Natural killer cell (primary cell): ENCODE measurements at places on chromosomes 1 and 21.

- H3K27ac ChIP-seq, result no peak overlapping the region
- DNase-seq, result no peak
- no peaks in the 10 kb centered on the region for H3K36me3 ChIP-seq
- no peaks in the 10 kb centered on the region for H3K27me3 ChIP-seq
- no peak overlapping the region for H3K4me3 ChIP-seq
Observed at GRCh38 chr1:247848346-247848745, 6.7 kb upstream of the OR11L1 start.

GRCh38 chr1:8411803-8412182, 93.9 kb downstream of the SLC45A1 start:
- H3K27me3 ChIP-seq, result no peaks in the 10 kb centered on the region
- no peak overlapping the region for H3K27ac ChIP-seq

DNA sequence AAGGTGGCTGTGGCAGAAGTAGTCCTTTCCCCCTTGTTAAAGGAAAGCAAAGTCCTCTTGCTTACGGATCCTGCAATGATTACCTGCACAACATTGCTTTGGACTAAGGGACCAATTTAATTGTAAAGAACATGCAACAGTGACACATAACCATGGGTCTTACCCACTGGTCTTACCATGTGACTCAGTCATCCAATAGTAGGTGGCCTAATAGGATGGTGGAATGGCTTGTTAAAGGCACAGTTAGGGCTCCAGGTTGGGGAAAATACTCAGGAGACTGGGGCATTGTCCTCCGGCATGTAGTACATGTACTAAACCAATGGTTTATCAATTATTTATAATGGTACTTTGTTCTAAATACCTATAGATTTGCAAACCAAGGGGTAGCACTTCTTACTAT, 2.1 kb upstream of the YIPF1 start:
- H3K36me3 ChIP-seq, result peaks cover 2% of the 10 kb centered on the region
- H3K4me1 ChIP-seq, result peaks cover 13% of the 10 kb centered on the region
- H3K27me3 ChIP-seq, result no peaks in the 10 kb centered on the region
- H3K27ac ChIP-seq, result no peak overlapping the region
- DNase-seq, result no peak

DNA sequence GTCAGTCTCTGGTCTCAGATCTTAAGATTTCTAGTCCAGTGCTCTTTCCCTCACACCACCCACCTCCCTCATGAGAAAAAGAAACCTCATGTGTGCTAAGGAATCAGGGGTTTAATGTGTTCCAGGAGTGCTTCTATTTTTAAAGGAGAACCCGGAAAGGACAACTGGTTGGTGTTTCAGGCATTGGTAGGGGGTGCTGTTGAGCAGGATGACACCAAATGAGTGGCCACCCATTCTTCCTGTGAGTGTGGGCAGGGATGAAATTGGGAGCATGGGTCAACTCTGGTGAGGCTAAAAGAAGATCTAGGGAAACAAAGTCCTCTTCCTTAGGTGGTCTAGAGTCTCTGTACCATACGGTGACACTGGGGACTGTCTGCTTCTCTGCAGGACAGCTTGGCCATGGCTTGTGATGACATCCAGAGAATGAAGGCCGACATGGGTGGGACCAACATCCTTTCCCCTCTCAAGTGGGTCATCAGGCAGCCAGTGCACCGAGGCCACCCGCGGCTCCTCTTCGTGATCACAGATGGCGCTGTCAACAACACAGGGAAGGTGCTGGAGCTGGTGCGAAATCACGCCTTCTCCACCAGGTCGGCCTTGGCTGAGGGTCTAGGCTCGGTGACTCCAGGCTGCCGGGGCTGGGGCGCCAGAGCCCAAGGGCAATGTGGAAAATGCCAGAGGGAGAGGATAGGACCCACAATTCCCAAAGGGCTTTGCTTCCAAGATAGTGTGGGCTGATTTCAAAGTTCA, 39.3 kb downstream of the VWA5B1 start:
- H3K36me3 ChIP-seq, result no peaks in the 10 kb centered on the region
- no peak overlapping the region for H3K27ac ChIP-seq
- no peaks in the 10 kb centered on the region for H3K4me1 ChIP-seq

- no peaks in the 10 kb centered on the region for H3K4me1 ChIP-seq
- no peak overlapping the region for H3K27ac ChIP-seq
- H3K4me3 ChIP-seq, result no peak overlapping the region
Observed at GRCh38 chr1:51421964-51422363, 91.6 kb upstream of the TTC39A start.

- no peak overlapping the region for H3K27ac ChIP-seq
- peaks cover 4% of the 10 kb centered on the region for H3K4me1 ChIP-seq
- H3K4me3 ChIP-seq, result no peak overlapping the region
- no peaks in the 10 kb centered on the region for H3K27me3 ChIP-seq
- H3K36me3 ChIP-seq, result no peaks in the 10 kb centered on the region
Observed at GRCh38 chr1:228236744-228237143, 28.9 kb downstream of the OBSCN start.

GRCh38 chr21:41124641-41125201, 43.2 kb upstream of the BACE2 start:
- no peak overlapping the region for H3K27ac ChIP-seq
- H3K36me3 ChIP-seq, result no peaks in the 10 kb centered on the region
- peaks cover 4% of the 10 kb centered on the region for H3K4me1 ChIP-seq
- no peak overlapping the region for H3K4me3 ChIP-seq

DNA sequence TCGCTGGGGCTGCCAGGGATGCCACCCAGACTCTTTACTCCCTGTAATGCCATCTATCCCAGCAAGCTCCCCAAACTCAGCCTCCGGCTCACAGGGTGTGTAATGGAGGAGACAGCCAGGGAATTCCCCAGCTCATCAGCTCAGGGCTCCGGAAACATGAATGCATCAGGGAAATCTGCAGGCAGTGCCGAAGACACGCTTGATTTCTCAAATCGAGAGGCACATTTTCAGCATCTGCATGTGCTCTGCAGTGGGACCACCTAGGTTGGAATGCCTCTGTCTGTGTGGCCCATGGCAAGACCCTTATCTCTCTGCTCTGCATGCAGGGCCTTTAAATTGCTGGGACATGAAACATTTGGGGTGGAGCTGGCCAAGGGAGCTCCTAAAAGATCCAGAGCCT, 170.1 kb downstream of the TRABD2B start:
- no peaks in the 10 kb centered on the region for H3K27me3 ChIP-seq
- no peak overlapping the region for H3K27ac ChIP-seq
- no peak overlapping the region for H3K4me3 ChIP-seq
- DNase-seq, result no peak
- H3K4me1 ChIP-seq, result no peaks in the 10 kb centered on the region

GRCh38 chr1:156692441-156692924, 12.9 kb downstream of the CRABP2 start:
- H3K4me3 ChIP-seq, result no peak overlapping the region
- peaks cover 50% of the 10 kb centered on the region for H3K27me3 ChIP-seq
- H3K36me3 ChIP-seq, result no peaks in the 10 kb centered on the region
- H3K4me1 ChIP-seq, result peaks cover 7% of the 10 kb centered on the region

- peaks cover 11% of the 10 kb centered on the region for H3K4me1 ChIP-seq
- DNase-seq, result no peak
- no peak overlapping the region for H3K4me3 ChIP-seq
- no peaks in the 10 kb centered on the region for H3K36me3 ChIP-seq
Observed at GRCh38 chr1:193451001-193451400, 264.6 kb upstream of the B3GALT2 start.

DNA sequence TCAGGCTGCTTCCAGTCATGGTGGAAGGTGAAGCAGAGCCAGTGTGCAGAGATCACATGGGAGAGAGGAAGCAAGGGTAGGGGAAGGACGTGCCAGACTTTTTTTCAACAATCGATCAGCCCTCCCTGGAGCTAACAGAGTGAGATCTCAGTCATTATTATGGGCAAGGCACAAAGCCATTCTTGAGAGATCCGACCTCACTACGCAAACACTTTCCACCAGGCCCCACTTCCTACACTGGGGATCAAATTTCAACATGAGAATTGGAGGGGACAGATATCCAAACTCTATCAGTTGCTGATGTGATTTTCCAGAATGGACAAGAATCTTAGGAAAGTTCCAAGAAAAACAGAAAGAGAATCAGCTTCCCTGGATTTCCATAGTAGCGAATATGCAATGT, 60.5 kb downstream of the BACE2 start:
- H3K27ac ChIP-seq, result no peak overlapping the region
- H3K4me1 ChIP-seq, result no peaks in the 10 kb centered on the region
- H3K36me3 ChIP-seq, result no peaks in the 10 kb centered on the region
- no peaks in the 10 kb centered on the region for H3K27me3 ChIP-seq

- no peak overlapping the region for H3K4me3 ChIP-seq
- no peaks in the 10 kb centered on the region for H3K4me1 ChIP-seq
- no peaks in the 10 kb centered on the region for H3K36me3 ChIP-seq
Observed at GRCh38 chr1:47756006-47756405, 241.2 kb downstream of the TRABD2B start.

- no peak overlapping the region for H3K27ac ChIP-seq
- H3K36me3 ChIP-seq, result no peaks in the 10 kb centered on the region
- no peaks in the 10 kb centered on the region for H3K27me3 ChIP-seq
- no peaks in the 10 kb centered on the region for H3K4me1 ChIP-seq
- no peak for DNase-seq
- no peak overlapping the region for H3K4me3 ChIP-seq
Observed at GRCh38 chr1:38775175-38775845, 84.3 kb downstream of the RRAGC start.

DNA sequence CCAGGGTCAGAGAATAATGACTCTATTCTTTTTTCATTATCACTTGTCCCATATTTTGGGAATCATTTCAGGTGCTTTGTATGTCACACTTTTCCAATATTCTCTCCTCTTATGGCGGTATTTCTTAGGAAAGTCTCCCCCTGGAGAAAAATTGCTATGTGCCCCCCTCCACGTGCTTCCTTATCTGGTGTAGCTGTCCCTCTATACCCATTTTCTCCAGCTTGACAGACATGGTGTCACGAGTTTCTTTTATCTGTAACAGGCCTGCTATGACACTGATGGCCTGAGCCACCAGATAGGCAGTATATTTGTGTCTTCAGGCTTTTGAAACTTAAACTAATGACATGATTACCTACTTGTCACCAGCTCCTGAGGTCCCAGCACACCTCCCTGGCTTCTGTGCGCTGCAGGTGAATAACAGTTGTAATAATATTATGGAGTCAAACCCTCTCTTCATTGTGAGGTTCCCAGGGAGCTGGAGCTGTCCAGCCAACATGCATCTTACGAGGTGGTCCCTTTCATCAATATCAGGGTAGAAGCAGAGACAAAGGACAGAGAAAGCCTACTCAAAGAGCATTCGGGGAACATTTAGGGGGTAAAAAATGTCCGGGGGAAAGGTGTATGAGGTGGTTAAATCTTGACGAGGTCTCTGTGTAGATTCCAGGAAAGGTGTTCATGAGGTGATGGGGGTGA, 71.2 kb upstream of the DUSP10 start:
- no peak overlapping the region for H3K4me3 ChIP-seq
- no peaks in the 10 kb centered on the region for H3K36me3 ChIP-seq
- H3K27ac ChIP-seq, result no peak overlapping the region
- H3K4me1 ChIP-seq, result peaks cover 12% of the 10 kb centered on the region
- DNase-seq, result no peak

GRCh38 chr21:45096217-45096616, 21.8 kb downstream of the ADARB1 start:
- H3K4me3 ChIP-seq, result no peak overlapping the region
- H3K36me3 ChIP-seq, result no peaks in the 10 kb centered on the region
- DNase-seq, result no peak
- no peak overlapping the region for H3K27ac ChIP-seq
- H3K27me3 ChIP-seq, result no peaks in the 10 kb centered on the region

DNA sequence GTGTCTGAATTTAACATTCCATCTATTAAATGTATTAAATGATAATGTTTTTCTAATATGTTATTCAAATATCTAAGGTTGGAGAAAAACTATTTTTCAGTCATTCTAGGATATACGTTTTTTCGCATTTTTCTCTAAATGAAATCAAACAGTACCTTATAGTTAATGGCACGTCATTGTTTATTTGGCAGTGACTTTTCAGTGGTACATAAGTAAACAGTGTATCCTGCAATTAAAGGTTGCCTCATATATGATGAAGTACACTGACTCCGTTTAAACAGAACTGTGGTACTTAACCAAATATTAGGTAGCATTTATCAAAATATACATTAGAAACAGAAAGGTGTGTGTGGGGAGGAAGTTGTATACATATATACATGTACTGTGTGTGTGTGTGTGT, 79.2 kb downstream of the EPS15 start:
- H3K27ac ChIP-seq, result no peak overlapping the region
- no peaks in the 10 kb centered on the region for H3K27me3 ChIP-seq
- no peak for DNase-seq
- no peak overlapping the region for H3K4me3 ChIP-seq

- H3K27ac ChIP-seq, result no peak overlapping the region
- DNase-seq, result no peak
- no peaks in the 10 kb centered on the region for H3K4me1 ChIP-seq
- H3K27me3 ChIP-seq, result no peaks in the 10 kb centered on the region
Observed at GRCh38 chr1:214581785-214582184, 21.2 kb upstream of the CENPF start.

- H3K4me1 ChIP-seq, result no peaks in the 10 kb centered on the region
- DNase-seq, result no peak
- no peaks in the 10 kb centered on the region for H3K27me3 ChIP-seq
- H3K4me3 ChIP-seq, result no peak overlapping the region
- H3K27ac ChIP-seq, result no peak overlapping the region
Observed at GRCh38 chr1:42479621-42480020, 16.5 kb downstream of the CCDC30 start.

- H3K27ac ChIP-seq, result no peak overlapping the region
- no peaks in the 10 kb centered on the region for H3K36me3 ChIP-seq
- no peaks in the 10 kb centered on the region for H3K27me3 ChIP-seq
- DNase-seq, result no peak
- H3K4me3 ChIP-seq, result no peak overlapping the region
- peaks cover 4% of the 10 kb centered on the region for H3K4me1 ChIP-seq
Observed at GRCh38 chr1:204348242-204348641, 11.5 kb downstream of the PLEKHA6 start.

DNA sequence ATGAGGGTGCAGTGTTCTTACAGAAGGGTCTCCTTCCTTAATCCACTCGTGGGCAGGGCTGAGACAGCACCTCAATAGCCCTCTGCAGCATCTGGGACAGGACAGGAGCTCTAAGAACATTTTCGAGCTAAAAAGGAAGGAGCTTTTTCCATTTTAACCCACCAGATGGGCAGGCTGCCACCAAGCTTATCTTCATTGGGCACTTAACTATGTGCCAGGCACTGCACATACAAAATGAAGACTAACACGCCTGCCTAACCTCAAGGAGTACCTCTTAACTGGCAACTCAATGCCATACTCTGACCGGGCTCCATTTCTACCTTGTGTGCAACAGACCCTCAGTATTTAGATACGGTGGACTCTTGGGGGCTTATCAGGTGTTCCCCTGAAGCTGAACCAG, 48.2 kb downstream of the SSBP3 start:
- no peak for DNase-seq
- peaks cover 55% of the 10 kb centered on the region for H3K4me1 ChIP-seq
- H3K27me3 ChIP-seq, result no peaks in the 10 kb centered on the region
- H3K4me3 ChIP-seq, result no peak overlapping the region
- peaks cover 5% of the 10 kb centered on the region for H3K36me3 ChIP-seq
- H3K27ac ChIP-seq, result no peak overlapping the region

GRCh38 chr1:203186446-203187303, at the start of gene CHI3L1:
Gene CHI3L1, minus strand, starts transcription at chr1:203186704. Its CDS starts 81 bp downstream, at chr1:203186623.
- no peak within 1 kb of the TSS for H3K4me3 ChIP-seq
- H3K4me1 ChIP-seq, result no peaks in the 10 kb centered on the region
- H3K36me3 ChIP-seq, result no peaks in the 10 kb centered on the region
- no peaks in the 10 kb centered on the region for H3K27me3 ChIP-seq

GRCh38 chr1:30135698-30136097, 587.7 kb downstream of the MATN1 start:
- H3K36me3 ChIP-seq, result no peaks in the 10 kb centered on the region
- no peak overlapping the region for H3K4me3 ChIP-seq
- no peaks in the 10 kb centered on the region for H3K27me3 ChIP-seq
- no peaks in the 10 kb centered on the region for H3K4me1 ChIP-seq
- H3K27ac ChIP-seq, result no peak overlapping the region
